ENCODE measurements at places on chromosomes 12 and 14. TPM values are rescaled to one million over a fixed set of nuclear protein-coding genes. Genes with fewer than 3 reads are reported as not detected.

Gene NAV3
- 134 TPM for total RNA-seq

Gene KRT3
- not detected for total RNA-seq

Gene IAPP
- not detected for total RNA-seq

Gene ABCC9
- total RNA-seq, result 0.67 TPM

Gene C1R
- 37.3 TPM for total RNA-seq

Gene PSMA3
- total RNA-seq, result 158 TPM

Gene NTN4
- total RNA-seq, result 77.2 TPM

Gene CCDC196
- total RNA-seq, result not detected

Gene PXN
- 269 TPM for total RNA-seq

Gene LRP1-AS
- not detected for total RNA-seq

Gene CDH24
- total RNA-seq, result 9.2 TPM

Gene COX8C
- not detected for total RNA-seq

Gene FAM90A1
- not detected for total RNA-seq

Gene NUP37
- total RNA-seq, result 46.3 TPM

Gene KLRD1
- 0.57 TPM for total RNA-seq

Gene MYH6
- total RNA-seq, result not detected

Gene TAS2R14
- 1.2 TPM for total RNA-seq

Gene DAAM1
- total RNA-seq, result 7.2 TPM

Gene SLC5A8
- total RNA-seq, result not detected

Gene SYNDIG1L
- total RNA-seq, result not detected

Gene NELL2
- total RNA-seq, result not detected

Gene ZDHHC22
- total RNA-seq, result not detected

Gene DCN
- 20.4 TPM for total RNA-seq

Gene KCNA1
- not detected for total RNA-seq

Gene P2RX2
- not detected for total RNA-seq

Gene DHRS7
- 55.3 TPM for total RNA-seq

Gene CRY1
- total RNA-seq, result 17.2 TPM

Gene OTX2
- total RNA-seq, result not detected

Gene TMEM63C
- not detected for total RNA-seq

Gene OR6C2
- not detected for total RNA-seq

Gene AMN
- not detected for total RNA-seq

Gene PA2G4
- total RNA-seq, result 144 TPM

Gene CMTM5
- not detected for total RNA-seq

Gene RAPGEF3
- total RNA-seq, result 2.1 TPM

Gene RAD51AP1
- total RNA-seq, result 17.4 TPM

Gene MYL6B
- total RNA-seq, result 104 TPM

Gene NDRG2
- not detected for total RNA-seq

Gene ZC3H14
- total RNA-seq, result 50.9 TPM

Gene TBX3
- 110 TPM for total RNA-seq

Gene DDX47
- total RNA-seq, result 94.8 TPM

Gene PTHLH
- 1.0 TPM for total RNA-seq

Gene PIP4P1
- total RNA-seq, result 17.0 TPM

Gene R3HDM2
- 31.6 TPM for total RNA-seq

Gene SMIM10L1
- total RNA-seq, result 13.1 TPM

Gene BMAL2
- total RNA-seq, result 40.1 TPM

Gene RTN1
- 0.12 TPM for total RNA-seq

Gene RHEBL1
- 0.59 TPM for total RNA-seq

Gene P3H3
- 99.2 TPM for total RNA-seq

Gene SLC25A47
- total RNA-seq, result not detected

Gene MYO1H
- total RNA-seq, result not detected

Gene TUBA1B
- total RNA-seq, result 2,197 TPM

Gene DPF3
- 5.5 TPM for total RNA-seq
